Right lobe of liver (tissue), 6 donors: ENCODE measurements at places on chromosomes 1 and 21.

- DNase-seq, result no peak
These were observed 32.9 kb upstream of the AGPAT3 start for GRCh38 chr21:43832158-43832550.

DNA sequence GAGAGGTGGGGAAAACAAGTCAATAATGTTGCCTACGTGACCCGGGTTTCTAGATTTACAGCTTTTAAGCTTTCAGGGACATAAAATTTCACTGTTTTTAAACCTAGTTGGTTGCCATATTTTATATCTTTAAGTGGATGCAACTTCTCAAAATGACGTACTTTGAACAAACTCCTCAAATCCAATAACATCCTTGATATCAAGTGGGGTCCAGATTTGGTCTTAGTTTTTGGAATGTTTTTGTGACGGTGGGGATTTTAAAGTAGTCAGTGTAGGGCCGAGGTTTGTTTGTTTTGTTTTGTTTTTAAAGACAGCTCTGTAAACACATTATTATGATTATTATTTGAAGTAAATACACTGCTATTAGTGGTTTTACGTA, 453 bp downstream of the CDKN2C start:
- no peak for DNase-seq

GRCh38 chr1:26300578-26301275, 5.7 kb downstream of the UBXN11 start:
- no peak for DNase-seq

- no peak for DNase-seq
These were observed 38.0 kb downstream of the RASSF5 start for GRCh38 chr1:206545351-206545750.

DNA sequence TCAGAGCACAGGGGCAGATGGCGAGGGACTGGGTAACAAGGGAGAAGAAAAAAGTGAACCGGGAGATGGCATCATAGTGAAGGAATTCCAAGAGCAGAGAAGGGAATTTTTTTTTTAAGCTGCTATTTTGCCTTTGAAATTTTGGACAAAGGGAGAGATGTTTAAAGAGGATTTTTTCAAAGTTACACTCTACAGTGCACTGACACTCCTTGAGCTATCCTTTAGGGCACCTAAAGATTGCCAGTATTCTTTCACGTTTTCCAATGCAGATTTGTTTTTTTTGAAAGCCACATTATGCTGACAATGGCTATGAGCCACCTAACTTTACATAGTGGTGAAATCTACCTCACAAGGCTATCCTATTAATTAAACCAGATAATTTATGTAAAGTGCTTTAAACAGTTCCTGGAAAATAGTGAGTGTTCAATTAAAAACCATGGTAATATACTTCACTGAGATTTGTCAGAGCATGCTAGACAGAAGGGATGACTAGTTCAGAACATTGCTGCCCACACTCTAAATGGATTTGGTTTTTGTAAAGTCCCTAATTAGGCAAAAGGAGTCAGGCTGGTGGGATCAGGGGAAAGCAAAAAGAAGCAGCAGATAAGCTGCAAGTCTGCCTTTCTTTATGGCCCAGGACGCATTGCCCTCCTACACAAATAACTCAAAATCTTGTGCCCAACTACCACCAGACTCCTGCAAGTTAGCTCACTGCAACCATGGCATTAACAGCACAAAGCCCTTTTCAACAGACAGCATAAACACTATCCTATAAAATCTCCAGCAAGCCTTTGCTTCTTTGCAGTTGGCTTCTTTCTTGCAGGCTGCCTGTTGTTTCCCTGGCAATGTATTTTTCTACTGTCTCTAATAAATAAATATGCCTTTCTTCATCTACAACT, 53.9 kb downstream of the PRDX6 start:
- no peak for DNase-seq

DNA sequence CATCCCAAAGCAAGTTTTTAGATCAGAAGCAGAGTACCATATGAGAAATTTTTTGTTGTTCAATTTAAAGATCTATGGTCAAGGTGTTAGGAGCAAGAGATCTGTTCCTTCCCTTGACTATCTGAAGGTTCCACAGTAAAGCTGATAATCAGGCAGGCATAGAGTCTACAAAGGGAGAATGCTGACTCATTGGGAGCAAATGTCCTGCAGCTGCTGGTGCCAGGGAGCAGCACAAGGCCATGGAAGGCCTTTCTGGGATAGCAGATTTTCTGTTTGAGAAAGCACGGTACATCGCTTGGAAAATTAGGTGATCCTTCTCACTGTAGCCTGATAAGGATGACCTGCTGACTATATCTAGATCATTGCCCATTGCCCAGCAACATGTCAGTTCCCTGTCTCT, 210.1 kb upstream of the C1orf87 start:
- no peak for DNase-seq
